ENCODE measurements at places on chromosomes 2 and 18.
A peak's percentile ranks its signal among the peaks of the same experiment; 100 is the strongest.

GRCh38 chr2:215553946-215554345, 118.1 kb upstream of the FN1 start:
- DNase-seq, result no peak

- DNase-seq, result no peak
These were observed 46.4 kb upstream of the STON1 start for GRCh38 chr2:48483506-48483905.

- DNase-seq, result peak; percentile 12
These were observed 187.8 kb upstream of the SIX3 start for GRCh38 chr2:44753552-44754285.

DNA sequence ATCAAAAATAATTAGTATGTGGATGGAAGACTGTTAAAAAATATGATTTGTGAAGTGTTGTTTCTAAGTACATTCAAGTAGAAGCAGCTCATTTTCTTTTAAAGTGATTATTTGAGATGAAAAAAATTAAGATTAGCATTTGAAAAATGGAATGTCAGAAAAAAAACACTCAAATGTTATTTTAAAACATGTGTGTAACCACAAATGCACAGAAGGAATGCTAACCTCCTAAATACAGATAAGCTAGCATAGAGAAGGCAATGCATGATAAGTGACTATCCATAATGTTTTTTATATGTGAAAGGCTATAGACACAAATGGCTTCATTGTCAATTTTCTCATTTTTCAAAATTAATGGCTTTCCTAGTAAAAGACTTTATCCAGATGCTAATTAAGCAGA, 198.9 kb downstream of the NYAP2 start:
- no peak for DNase-seq
